ENCODE measurements at places on chromosomes 1 and 21.

GRCh38 chr1:234778221-234779159 is 168.5 kb upstream of the IRF2BP2 start:
- no peak for DNase-seq

DNA sequence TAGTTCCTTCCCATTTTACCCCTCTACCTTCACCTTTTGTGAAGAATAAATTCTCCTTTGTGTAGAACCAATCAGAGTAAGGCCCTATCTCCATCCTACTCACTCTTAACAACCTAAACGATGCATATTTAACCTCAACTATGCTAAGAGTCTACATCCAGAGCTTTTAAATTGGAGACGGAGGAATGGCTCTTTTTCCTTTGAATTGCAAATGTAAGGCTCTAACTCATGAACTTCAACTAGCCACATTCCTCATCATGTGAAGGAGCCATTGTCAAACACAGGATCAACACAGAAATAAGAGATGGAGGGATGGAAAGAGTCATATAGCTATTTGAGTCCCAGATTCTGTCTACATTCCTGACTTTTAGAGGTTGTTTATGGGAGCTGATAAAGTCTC is 18.2 kb downstream of the DEPDC1 start:
- DNase-seq = no peak

DNA sequence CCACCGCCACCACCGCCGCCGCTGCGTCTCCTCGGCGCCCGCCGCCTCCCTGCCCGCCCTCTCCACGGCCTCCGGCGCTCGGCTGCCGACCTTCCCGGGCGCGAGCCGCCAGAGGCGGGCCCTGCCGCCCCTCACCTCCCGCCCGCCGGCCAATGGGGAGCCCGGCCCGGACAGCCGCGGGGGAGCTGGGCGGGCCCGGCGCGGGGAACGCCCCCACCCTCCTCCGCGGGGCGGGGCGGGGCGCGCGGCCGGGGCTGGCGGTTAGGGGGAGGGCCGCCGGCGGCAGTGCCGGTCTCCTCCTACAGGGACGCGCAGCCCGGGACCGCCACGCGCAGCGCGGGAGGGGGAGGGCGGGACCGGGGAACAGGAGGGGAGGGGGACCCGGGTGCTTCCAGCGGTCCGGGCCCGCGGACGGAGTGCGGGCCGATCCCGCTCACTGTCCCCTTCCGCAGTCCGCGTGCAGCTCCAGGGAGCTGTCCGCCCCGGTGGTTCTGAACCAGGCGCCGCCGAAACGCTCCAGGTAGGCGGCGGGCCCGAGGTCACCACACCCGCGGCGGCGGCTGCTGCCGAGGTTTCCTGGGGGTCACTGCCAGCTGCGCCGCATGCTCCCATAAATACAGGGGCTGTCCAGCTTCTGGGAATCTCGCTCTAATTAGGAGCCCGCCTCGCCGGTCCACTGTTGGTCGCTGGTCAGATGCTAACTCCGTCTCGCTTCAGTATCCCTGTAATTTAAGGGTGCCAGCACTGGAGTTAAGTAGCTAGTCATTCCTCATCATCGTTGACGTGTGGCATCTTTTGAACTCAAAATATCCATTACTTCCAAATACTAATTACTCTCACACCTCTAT is at the start of gene PGBD5:
Gene PGBD5 (minus strand): TSS at position 87 of the 848 bp plus-strand sequence. CDS start 404 bp downstream, outside the sequence.
- no peak for DNase-seq

- no peak for DNase-seq
Measured at GRCh38 chr1:47194311-47194710, 4.5 kb upstream of the PDZK1IP1 start.

DNA sequence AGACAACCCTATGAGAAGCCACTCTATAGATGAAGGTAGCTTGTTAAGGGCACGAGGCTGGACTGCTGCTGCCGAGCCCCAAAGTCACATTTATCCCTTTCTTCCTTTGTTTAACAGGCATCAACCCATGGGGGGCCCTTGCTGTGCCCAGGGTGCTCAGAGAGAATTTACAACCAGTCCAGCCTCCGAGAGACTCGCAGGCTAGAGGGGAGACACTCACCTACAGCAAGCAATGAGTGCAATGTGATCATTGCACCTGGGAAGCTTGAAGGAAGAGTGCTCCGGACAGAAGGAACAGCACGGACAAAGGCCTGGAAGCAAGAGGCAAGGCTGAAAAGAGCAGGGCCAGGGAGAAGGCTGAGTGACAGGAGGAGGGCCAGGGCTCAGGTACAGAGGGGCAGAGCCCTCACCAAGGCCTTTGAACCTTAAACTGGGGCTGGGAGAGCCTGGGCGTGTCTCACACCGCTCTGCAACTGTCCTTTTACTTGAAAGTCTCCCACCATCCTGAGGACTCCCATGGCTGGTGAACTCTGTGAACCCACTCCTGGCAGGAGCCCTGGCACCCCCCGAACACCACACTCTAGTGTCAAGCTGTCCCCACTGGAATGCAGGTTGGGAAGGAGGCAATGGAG is 27.3 kb downstream of the DMRTB1 start:
- DNase-seq = no peak

DNA sequence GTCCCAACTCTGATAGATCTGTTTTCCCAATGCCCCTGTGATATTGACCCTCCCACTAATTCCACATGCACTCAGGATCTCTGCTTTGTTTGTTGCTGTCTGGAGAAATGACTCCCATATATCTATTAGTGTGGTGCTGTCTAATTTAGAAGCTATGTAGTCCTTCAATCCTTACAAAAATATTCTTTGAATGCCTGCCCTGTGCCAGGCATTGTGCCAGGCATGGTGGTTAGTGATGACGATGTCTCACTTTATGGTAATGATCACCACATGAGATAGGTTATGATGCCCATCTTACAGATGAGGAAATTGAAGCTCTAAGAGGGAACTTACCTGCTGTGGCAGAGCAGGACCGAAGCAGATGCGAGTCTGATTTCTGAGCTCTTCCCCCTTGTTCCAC is 12.9 kb downstream of the MYOG start:
- no peak for DNase-seq

DNA sequence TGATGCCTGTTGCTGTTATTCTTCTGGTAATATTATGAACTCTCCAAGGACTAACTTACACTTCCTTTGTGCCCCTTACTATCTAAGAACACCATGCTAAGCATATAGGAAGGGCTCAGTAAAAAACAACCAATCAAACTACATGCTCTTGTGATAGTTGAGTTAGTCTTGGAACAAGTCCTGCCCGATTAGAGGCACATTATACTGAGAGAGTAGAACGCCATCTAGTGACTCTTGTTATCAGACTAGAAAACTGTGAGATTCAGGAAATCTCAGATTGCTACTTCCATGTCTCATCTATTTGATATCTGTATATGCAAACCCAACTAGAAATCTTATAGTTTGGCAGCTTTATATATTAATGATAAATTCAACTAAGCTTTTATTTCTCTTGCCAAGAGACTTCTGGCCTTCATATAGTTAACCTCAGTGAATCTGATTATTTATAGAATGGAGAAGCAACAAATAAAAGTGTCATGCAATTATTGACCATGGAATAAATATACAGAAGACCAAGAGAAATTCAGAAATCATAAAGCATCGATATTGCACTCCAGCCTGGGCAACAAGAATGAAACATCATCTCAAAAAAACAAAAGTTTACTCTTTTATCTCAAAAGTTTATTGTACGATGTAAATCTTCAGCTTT is 7.8 kb upstream of the SRRM1 start:
- no peak for DNase-seq

DNA sequence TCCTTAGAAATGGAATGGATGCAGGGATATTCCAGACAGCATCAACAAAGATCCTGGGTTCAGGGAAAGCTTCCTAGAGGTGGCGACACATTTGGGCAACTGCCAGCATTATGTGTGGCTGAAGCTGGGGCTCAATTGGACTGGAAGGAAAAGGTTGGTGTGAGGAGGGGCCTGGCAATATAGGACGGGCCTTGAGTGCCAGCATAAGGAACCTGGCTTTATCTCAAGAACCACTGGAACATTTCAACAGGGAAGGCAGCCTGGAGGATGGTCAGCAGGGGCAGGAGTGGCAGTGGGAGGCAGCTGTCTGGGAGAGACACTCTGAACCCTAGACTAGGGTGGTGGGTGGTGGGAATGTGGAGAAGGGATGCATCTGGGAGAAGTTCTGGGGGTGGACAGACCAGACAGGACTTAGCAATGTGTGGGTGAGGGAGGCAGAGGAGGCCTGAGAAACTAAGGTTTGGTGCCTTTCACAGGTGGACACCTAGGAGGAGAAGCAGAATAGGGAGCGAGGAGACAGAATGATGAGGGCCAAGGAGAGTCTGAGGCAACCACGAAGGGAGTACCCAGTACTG is 3.5 kb downstream of the SH3BGRL3 start:
- DNase-seq = no peak

GRCh38 chr1:240073097-240073496 is 18.6 kb upstream of the FMN2 start:
- DNase-seq = no peak

DNA sequence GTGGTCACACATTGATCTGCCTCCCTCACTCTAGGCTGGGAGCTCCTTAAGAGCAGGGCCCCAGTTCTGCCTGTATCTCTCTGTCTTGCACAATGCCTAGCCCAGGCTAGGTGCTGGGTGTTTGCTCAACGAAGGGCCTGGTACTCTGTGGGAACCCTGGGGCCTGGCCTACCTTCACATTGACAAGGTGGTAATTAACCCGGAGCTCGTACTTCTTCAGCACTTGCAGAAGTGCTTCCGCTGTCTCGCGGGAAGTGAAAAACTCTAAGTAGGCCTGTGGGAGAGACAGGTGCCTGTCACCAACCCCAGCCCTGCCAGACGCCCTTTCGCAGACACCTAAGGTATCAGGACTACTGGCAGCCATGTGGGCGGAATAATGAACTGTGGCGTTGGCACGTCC is 13.7 kb downstream of the MTHFR start:
- no peak for DNase-seq

GRCh38 chr1:177119311-177119710 is 45.2 kb downstream of the ASTN1 start:
- DNase-seq = no peak

All from activated CD4-positive, CD25-positive, alpha-beta regulatory T cell (primary cell).